ENCODE measurements at places on chromosomes 2 and 18.

DNA sequence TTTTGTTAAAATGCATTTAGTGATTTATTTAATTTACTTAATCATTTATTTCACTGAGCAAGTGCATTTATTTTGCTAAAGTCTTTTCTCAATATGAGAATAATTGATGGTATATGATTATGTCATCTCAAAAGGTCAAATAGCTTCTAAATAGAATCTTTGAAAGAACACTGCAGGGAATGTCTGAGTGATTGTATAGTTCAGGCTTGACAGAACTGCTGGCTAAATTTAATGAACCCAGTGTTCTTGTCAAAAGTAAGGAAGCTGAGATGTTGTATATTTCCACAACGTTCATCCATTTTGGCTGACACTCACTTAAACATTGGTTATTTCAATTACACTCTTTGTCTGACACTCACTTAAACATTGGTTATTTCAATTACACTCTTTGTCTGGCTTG lies 39.3 kb upstream of the CDH7 start:
- DNase-seq: no peak

- DNase-seq: no peak
Measured at GRCh38 chr18:34258176-34258575, 33.5 kb upstream of the NOL4 start.

- DNase-seq: no peak
Measured at GRCh38 chr2:77520641-77521547, 1.3 kb downstream of the LRRTM4 start.

DNA sequence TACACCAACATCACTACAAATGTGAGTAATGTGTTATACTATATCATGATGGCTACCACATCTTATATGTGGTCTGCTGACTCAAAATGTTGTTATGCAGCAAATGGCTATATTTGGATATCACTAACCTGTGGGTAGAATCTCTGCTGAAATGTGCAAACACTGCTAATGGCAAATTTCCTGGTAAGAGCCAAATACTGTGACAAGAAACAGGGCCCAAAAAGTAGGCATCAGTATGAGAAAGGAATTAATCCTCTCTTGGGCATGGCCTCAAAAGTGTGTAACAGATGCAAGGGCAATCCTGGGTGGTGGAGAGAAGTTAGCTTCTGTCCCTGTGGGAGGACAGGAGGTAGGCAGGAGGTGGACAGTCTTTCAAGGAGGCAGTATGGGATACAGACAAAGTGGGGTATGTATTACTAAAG lies 13.3 kb downstream of the ATF2 start:
- DNase-seq: peak; percentile 86

DNA sequence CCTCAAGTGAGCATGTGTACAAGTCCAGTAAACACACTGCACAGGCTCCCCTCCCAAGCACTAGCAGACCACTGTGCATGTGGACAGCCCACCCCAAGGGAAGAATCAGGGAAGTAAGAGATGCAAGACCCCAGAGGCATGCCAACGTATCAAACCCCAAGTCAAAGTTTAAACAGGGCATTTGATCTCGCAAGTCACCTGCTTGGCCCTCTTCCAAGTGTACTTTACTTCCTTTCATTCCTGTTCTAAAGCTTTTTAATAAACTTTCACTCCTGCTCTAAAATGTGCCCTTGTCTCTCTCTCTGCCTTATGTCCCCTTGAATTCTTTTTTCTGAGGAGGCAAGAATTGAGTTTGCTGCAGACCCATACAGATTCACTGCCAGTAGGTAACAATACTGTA lies 201.2 kb upstream of the PARD3B start:
- no peak for DNase-seq

GRCh38 chr18:46953195-46953594 lies 35.8 kb downstream of the KATNAL2 start:
- DNase-seq: no peak

DNA sequence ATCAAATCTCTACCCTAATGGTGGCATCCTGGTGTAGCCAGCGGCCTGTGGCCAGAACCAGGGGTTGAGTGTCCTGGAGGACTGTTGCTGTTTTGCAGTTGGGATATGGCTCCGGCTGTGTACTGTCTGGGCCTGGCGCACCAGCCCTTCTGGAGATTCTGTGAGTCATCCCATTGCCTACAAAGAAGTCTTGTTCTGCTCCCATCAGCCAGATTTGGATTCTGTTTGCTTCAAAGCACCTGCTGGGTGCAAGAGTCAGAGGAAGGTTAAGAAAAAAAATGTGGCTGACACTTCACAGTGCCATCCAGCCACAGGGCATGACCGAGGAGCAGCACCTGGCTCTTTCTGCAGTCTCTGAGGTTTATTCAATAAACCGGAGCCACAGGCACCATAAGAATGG lies 41.0 kb upstream of the ASAP2 start:
- DNase-seq: no peak

- peak; percentile 29 for DNase-seq
Measured at GRCh38 chr2:10137053-10137843, 14.7 kb downstream of the RRM2 start.

- no peak for DNase-seq
Measured at GRCh38 chr18:22556222-22557167, 138.8 kb upstream of the CTAGE1 start.

DNA sequence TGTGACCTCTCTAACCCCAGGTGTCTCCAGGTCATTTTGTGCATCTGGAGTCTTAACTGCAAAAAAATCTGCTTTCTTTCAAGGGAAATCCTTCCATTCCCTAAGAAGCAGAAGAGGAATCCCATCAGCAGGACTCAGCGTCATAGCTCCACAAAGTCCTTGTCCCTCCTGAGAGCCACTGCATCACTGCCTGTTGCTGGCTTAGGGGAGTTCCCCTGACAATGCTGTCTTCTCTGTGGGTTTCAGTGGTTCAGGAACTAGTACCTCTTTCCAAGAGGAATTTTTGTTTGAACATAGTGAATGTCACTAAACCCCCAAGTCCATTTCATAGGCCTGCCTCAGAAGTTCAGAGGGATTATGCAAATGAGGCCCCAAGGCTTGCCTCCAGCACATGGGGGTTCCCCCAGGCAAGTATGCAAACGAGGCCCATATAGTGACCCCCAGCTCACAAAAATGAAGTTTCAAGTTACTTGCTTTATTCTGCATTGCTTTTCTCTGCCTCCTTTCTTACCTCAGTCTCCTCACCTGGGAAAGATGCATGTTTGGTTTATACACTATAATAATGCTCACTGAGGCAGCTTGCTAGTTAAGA lies 513.9 kb upstream of the MEX3C start:
- no peak for DNase-seq

DNA sequence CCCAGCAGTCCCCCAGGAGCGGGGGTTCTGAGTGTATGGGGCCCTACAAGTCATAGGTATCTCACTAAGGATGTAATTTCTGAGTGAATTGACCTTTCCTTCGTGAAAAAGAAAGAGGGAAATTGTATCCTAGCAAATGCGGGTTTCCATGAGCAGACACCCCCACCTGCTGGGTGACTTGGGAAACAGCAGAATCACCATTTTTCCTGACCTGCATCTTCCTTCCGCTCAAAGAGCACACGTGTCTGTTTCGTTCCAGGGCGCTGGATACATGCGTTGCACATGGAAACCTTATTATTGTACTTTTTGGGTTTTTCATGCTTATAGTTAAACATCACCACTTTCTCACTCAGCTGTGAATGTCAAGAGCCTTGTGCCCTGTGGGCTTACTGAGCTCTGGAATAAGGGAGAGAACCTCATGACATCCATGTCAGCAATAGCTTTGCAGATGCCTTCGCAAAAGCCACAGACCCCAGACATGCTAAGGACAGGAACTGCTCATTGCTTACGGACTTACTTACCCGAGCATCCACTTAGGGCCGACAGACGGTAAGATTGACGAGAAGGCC lies 132.8 kb downstream of the TPO start:
- DNase-seq: peak; percentile 15

DNA sequence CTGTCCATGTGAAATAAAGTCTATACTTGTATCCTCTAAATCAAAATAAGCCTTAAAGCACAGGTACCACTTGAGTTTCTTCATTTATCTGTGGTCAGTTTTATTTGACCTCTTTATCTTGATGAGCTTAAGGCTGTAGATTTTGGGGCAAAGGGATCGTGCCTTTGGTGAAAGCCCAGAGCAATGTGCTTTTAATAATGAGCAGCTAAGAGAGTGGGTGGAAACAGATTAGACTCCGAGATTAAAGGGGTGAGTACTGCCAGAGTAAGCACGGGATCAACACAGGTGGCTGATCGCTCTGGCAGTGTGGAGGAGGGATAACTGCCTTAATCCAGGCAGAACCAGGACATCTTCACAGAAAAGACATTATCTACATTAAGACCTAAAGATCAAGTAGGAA lies 280.4 kb downstream of the TDRD15 start:
- DNase-seq: no peak

DNA sequence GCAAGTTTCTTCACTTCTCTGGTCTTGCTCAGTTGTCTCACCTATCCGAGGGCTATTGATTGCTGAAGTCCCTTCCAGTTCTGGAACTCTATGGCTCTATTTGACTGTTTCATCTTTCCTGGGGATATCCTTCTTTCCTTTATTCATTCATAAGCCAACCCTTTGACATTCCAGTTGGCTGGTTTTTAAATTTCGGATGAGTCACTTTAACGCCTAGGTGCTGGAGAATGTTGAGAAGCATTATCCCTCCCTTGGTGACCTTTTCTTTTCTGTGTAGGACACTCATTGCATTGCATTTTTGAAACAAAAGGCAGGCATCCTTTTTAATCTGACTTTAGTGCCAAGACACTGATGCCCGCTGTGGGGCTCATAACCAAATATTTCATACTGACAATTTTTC lies 307.1 kb downstream of the TSN start:
- no peak for DNase-seq

DNA sequence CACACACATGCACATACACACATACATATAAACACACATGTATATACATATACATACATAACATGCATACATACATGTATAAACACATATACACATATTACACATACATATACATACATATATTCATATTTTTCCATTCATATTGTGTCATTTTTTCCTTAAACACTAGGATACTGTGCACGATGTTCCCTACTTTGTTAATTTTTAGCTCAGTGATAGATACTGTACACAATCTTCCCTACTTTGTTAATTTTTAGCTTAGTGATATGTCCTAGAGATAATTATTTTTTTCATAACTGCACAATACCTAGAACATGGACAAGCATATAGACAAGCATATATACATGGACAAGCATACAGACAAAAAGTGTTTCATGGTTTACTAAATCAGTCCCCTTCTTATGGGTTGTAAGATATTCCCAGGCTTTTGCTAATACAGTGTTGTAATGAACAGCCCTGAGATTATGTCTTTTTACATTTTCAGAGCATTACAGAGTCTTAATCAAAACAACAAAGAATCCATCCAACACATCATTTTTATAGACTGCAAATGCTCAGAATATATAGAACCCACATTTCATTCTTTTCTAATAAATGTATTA lies 75.6 kb downstream of the PID1 start:
- DNase-seq: no peak

DNA sequence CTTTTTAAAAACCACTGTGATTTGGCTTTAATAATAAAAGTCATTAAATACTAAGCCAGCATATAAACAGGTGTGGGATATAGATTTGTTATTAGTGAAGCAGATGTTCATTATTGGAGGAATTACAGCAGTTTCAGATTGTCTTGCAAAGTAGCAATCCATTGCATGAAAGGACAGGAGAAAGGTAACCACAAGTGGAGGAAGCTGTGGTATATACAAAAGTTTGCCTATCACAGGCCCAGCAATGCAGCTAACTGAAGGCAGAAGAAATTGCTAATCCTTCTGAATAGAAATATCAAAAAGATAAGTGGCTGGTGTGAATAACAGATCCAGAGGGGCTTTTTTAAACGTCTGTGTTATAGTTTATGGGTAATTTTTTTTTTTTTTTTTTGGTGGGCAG lies 199.4 kb downstream of the ZNF385B start:
- no peak for DNase-seq

DNA sequence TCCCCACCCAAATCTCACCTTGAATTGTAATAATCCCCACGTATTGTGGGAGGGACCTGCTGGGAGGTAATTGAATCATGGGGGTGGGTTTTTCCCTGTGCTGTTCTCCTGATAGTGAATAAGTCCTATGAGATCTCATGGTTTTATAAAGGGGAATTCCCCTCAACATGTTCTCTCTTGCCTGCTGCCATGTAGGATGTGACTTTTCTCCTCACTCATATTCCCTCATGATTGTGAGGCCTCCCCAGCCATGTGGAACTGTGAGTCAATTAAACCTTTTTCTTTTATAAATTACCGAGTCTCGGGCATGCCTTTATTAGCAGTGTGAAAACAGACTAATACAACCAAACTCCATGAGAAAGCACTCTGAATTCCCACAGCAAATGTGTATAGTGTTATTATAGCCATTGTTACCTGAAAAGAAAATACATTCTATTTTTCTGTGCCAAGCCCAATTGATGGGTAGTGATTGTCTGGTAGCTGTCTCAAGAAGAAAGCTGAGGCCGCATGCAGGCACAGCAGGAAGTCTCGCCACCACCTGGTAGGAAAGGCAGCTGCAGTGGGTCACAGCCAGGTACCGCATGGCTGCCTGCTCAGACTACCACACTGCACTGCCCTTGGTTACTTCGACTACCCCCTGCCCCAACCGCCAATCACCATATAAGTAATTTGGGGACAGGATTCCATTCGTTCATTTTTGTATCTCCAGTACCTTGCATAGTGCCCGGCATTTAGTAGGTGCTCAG lies 10.3 kb upstream of the ZBTB7C start:
- DNase-seq: no peak

- no peak for DNase-seq
Measured at GRCh38 chr2:161839926-161840325, 215.7 kb downstream of the SLC4A10 start.

- DNase-seq: peak; percentile 69
Measured at GRCh38 chr2:25341753-25342371, at the start of gene DNMT3A. Gene DNMT3A (minus strand): TSS chr2:25341925. CDS start chr2:25313984, 27,941 bp downstream.

- DNase-seq: no peak
Measured at GRCh38 chr18:79952456-79952995, 1.1 kb upstream of the SLC66A2 start.

- DNase-seq: peak; percentile 27
Measured at GRCh38 chr2:38075507-38076151, at the start of gene CYP1B1. Gene CYP1B1 (minus strand): TSS chr2:38076151. CDS start chr2:38075388, 763 bp downstream.

GRCh38 chr2:102749938-102750337 lies 11.9 kb upstream of the TMEM182 start:
- no peak for DNase-seq

DNA sequence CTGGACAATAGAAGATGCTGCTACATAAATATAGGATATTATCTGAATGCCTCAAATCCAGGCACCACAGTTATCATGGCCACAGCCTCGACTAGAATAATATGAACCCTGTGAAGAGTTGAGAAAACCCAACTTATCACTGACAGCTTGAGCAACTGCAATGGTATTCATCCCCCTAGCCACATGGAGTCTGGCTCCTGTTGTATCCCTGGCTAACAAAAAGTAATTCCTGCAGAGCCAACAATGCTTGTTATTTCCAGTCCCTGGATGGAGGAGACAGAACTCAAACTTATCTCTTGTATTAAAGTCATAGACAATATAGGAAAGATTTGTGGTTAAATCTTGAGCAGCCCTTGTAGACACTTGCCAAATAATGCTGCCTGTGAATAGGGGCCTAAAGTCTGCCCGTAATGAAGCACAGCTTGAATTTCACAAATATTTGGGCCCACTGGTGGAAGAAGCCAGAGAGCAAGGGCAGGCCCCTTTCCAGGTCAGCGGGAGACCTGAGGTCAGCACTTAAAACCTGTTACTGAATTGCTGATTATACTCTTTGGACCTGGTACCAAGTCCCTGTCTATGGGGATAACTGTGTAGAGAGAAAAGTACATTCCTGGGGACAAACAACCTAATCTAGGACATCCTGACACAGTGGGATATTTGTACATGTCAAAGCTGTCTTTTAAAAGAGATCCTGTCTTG lies 28.4 kb upstream of the SUCLG1 start:
- no peak for DNase-seq

- no peak for DNase-seq
Measured at GRCh38 chr2:26400723-26401122, 997 bp upstream of the DRC1 start.

- peak; percentile 23 for DNase-seq
Measured at GRCh38 chr2:105361102-105361889, 24.0 kb downstream of the C2orf49 start.

Measured in activated CD4-positive, alpha-beta T cell treated with anti-CD3 and anti-CD28 coated beads, Interleukin-10, Interleukin-2, amounts not matched to agents 100 ng/mL and 50 ng/mL, durations not matched to agents 16 hours and 8 hours (primary cell).